Ammon's horn (tissue), 1 donor: ENCODE measurements at places on chromosomes 2 and 18.

- peak; percentile 47 for DNase-seq
Measured at GRCh38 chr2:22037274-22037673, 913.5 kb downstream of the TDRD15 start.

DNA sequence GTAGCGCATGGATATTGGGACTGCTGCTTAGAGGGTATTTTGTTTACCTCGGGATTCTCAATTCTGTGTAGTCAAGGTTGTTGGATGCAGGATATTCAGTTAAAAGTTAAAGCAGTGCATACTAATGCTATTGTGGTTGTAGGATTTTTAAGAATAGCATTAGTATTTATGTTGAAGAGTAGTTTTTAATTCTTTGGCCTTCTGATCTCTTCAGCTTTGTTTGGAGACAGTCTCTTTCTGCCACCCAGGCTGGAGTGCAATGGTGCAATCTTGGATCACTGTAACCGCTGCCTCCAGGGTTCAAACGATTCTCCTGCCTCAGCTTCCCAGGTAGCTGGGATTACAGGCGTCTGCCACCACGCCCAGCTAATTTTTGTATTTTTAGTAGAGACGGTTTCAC lies 1.5 kb downstream of the RHBDD1 start:
- DNase-seq: no peak

DNA sequence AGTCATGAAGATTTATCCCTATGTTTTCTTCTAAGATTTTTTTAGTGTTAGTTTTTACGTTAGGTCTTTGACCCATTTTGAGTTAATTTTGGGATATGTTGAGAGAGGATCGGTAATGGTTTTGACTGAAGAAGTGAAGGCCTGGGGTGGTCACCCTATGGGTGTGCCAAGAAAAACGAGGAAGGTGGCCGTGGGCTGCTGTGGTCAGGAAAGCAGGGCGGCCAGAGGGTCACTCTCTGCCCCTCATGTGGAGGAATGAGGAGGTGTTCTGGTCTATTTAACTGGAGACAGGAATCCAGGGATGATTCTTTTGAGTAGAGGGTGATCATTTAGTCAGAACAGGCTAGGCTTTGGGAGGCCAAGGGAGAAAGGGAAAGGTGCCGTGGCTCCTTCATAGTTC lies 50.7 kb downstream of the MYO7B start:
- no peak for DNase-seq

GRCh38 chr2:236200378-236200777 lies 32.2 kb upstream of the GBX2 start:
- DNase-seq: no peak

GRCh38 chr18:56517196-56517595 lies 121.2 kb downstream of the TXNL1 start:
- DNase-seq: no peak

DNA sequence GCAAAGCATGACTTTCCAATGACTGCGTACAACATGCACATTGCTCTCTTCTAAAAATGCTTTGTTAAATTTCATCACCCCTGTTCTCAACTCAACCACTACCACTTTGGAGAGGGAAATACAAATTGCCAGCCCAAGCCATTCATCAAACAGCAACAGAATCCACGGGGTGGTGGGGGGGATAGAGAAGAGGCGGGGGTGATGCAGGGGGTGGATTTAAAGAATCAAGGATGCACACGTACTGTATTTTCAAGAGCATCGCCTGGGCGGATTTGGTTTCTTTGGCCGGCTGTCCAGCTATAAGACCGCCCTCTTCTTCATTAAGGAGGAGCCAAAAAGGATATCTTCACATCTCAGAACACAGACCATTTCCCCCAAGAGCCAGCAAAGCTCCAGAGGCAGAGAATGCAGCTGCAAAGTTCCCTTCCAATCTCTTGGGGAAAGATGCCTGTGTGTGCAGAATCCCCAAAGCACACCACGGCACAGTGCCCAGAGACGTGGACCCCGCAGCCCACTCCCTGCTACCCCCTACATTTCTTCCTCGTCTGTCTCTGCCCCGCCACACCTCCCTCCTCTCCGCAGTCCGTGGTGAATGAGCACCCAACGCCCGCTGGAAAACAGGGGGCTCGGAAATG lies 977 bp downstream of the SLC8A1 start:
- peak; percentile 64 for DNase-seq

DNA sequence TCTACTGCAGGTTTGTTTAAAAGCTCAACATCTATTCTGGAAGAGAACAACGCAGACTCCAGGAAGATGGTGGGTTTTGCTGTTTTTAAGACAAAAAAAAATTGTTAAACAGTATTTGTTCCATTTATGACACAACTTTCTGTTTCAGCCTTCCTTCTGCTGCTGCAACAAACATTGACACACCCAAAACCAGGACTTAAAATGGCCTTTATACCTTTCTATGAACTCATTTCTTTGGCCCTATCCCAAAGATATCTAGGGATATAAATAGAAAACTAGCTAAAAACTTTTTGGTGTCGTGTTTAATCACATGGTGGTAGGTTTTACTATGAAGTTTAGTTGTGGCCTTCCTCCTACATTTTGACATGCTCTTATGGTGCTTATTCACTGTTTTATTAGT lies 964 bp upstream of the GALNT3 start:
- DNase-seq: no peak

DNA sequence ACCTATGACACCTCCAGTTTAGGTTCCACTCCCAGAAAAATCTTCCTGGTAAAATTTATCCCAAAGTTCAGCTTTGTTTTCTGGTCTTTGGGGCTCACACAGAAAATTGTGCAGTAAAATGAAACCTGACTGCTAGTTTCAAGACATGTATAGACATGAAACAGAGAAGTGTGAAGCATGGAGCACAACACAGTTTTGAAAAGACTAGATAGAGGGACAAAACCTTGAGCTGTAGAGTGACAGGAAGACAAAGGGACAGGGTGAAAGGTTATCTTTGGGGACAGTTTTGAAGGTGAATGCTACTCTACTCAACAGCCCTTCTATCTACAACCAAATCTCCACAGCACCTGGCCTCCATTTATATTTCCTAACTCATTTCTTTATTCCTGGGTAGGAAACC lies 352.6 kb downstream of the RBM43 start:
- no peak for DNase-seq

GRCh38 chr2:229832510-229832898 lies 89.3 kb downstream of the TRIP12 start:
- no peak for DNase-seq

- no peak for DNase-seq
Measured at GRCh38 chr2:45978302-45978859, 318.8 kb upstream of the EPAS1 start.

GRCh38 chr2:40346535-40347354 lies 105.1 kb downstream of the SLC8A1 start:
- no peak for DNase-seq

DNA sequence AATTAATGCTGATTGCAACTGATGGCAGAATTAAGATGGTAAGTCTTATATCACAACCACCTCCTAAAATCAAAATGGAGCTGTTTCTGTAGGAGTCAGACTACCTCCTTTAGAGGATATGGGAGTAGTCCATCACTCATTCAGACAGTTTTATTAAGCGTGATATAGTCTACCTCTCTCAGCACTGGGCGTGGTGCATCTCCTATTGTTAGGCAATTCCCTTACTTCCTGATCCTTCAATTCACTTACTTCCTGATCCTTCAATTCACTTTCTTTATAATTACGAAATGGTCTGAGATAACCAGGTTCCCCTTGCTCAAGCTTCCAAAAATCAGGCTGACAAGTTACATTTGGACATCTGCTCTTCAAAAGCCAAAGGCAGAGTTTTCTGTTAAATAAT lies 31.9 kb downstream of the ATP8B1 start:
- no peak for DNase-seq

DNA sequence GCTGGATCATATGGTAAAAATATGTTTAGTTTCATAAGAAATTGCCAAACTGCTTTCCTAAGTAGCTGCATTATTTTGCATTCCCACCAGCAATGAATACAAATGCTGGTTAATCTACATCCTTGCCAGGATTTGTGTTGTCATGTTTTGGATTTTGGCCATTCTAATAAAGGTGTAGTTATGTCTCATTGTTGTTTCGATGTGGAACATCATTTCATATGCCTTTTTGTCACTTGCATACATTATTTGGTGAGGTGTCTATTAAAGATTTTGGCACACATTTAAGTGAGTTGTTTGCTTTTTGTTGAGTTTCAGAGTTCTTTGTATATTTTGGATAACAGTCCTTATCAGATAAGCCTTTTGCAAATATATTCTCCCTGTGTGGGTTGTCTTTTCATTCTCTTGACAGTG lies 299.2 kb upstream of the TFPI start:
- no peak for DNase-seq

GRCh38 chr2:39640107-39640506 lies 25.6 kb upstream of the TMEM178A start:
- peak; percentile 80 for DNase-seq

GRCh38 chr2:118709786-118710185 lies 137.7 kb downstream of the EN1 start:
- DNase-seq: no peak

- DNase-seq: no peak
Measured at GRCh38 chr18:38971881-38972280, 1406.3 kb upstream of the CELF4 start.

- DNase-seq: peak; percentile 67
Measured at GRCh38 chr2:203909261-203909967, 27.1 kb upstream of the ICOS start.

DNA sequence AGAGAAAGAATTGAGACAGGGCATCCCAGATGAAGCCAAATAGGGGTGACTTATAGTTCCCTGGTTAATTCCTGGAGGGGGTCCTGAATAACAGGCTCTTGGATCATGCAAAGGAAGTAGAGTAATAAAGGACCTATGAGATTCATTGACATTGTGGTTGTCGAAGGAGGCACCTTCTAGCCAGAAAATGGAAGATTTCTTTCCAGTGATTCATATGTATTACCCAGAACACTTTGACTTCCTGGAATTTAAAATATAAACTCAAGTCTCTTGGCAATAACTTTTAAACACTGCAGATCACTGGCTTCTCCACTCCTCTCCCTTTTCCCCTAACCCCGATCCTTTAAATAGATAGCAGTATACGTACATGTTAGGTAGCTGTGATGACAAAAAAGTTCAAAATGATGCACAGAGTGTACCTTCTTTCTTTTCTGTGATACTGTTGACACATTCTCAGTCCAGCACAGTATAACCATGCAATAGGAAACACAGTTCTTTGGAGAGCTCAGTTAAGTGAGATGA lies 211.8 kb downstream of the LTBP1 start:
- DNase-seq: no peak

DNA sequence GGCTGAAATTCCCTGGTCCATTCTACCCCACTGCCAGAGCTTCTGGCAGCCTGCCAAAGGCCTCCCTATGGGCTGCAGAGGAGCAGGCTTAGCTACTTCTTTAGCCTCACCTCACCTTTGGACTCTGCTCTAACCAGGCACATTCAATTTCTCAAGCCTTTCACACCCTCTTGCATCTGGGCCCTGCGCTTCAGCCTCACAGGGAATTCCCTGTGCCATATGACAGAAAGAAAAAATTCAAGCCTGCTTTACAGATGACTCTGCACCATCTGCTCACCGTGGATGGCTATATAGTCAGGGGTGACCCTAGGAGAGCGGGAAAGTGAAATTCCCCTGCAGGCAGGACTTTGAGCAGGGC lies 62.5 kb downstream of the REEP1 start:
- no peak for DNase-seq

- no peak for DNase-seq
Measured at GRCh38 chr18:23532848-23533247, 29.5 kb downstream of the RMC1 start.

DNA sequence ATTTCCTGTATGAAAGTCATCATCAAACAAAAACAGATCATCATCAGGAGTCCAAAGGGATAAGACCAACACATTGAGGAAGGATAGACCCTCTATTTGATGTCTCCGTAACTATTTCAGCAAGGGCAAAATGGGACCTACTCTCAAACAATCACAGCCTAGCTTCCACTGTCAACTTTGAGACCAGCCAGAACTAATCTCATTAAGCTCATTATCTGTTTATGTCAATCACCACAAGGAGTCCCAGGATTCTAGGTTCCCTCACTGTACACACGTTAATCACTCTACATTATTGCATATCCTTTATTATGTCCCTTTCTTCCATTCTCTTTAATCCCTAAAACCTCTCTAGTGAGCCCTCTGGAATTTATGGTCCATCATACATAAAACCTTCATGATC lies 370.3 kb upstream of the LINC00305 start:
- DNase-seq: no peak

DNA sequence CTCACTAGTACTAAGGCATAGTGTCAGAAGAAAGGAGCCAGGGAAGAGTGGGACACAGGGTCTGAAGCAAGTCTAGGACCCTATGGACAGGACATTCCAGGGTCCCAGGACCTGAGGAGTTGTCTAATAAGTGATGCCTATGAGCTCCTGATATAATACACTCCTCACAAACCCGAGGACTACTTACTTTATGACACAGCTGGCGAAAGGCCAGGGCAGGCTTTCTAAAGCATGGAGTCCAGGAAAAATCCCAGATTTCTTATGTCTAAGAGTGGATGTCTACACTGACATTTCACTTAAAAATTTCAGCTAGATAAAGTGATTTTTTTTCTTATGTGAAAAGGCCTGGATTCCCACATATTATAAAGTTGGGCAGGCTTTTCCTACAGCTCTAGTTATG lies 502.2 kb upstream of the SETBP1 start:
- DNase-seq: no peak

- DNase-seq: no peak
Measured at GRCh38 chr2:227653419-227653818, 13.2 kb upstream of the SCYGR5 start.

GRCh38 chr18:22865354-22866116 lies 67.6 kb upstream of the RBBP8 start:
- no peak for DNase-seq

GRCh38 chr2:191474464-191474863 lies 203.5 kb upstream of the NABP1 start:
- no peak for DNase-seq

GRCh38 chr2:161788175-161788574 lies 164.0 kb downstream of the SLC4A10 start:
- DNase-seq: no peak

GRCh38 chr2:120550282-120550681 lies 185.4 kb upstream of the GLI2 start:
- DNase-seq: no peak

DNA sequence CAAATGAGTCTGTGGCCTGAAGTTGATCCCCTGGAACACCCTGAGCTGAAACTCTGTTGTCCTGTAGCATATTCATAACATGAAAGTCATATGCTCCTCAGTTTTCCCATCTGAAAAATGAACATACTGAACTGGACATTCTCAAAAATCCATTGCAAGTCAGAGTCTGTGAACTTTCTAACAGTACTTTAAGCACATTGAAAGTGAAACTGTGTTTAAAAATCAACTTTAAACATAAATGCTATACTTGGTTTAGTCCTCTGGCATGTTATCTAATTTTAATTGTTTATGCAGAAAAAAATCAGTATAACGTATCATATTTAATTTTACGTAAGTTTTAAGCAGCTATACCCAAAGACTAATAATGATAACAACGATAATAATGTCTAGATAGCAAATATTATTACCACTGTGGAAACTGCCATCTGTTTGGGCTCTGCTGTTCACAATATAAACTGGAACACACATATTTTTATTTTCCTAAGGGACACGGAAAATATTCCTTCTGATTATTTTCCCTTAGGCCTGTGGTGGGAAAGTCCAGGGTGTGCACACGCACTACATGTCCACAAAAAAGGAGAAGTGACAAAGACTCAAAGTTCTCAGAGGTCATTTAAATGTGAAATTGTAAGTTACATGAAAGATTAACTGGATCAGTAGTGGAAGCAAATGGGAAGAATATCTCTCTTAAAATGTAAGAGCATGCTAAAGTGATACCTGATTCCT lies 56.1 kb upstream of the TTN start:
- DNase-seq: no peak

- no peak for DNase-seq
Measured at GRCh38 chr18:27428120-27428519, 243.0 kb upstream of the CHST9 start.

- DNase-seq: no peak
Measured at GRCh38 chr2:71393216-71393615, 60.1 kb upstream of the DYSF start.
